GM03348 (cell line): ENCODE measurements at places on chromosomes 11 and 22.

DNA sequence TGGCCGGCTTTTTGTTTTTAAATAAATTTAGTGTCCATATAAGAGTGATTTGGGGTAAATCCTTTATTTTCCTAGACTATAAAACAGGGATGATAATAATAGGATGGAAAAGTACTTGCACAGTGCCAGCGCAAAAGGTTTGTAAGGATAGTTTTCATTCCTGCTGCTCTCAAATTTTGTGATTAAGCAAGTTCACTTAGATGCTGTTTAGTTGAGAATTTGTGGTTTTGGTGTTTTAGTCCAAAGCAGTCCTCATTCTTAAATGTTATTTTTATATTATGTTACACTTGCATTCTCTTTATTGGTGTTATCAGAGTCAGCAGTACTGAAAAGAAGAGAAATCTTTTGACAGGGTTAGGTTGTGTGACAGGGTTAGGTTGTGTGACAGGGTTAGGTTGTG is 47.9 kb downstream of the PPP6R3 start:
- DNase-seq: no peak

DNA sequence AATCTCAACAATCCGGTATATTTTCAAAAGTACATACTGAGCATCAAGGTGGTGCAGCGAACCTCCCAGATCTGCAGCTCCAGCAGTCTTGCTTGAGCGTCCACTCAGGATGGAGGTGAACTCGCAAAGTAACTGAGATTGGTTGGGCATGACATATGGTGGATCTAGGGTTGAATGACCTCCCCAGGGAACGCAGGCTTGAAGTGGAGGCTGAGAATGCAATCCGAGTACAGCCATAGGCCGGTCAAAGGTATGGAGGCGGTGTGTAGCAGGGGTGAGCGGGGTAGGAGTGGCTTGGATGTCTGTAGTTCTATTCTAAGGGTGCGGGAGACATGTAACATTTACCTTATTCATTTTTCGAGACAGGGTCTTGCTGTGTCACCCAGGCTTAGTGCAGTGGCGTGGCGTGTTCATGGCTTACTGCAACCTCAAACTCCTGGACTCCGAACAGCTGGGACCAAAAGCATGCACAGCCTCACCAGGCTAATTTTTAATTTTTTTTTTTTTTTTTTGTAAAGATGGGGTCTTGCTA is 631 bp upstream of the C22orf39 start:
- peak; percentile 81 for DNase-seq

- DNase-seq: no peak
These were observed 324.7 kb downstream of the CASP12 start for GRCh38 chr11:104573441-104573990.

DNA sequence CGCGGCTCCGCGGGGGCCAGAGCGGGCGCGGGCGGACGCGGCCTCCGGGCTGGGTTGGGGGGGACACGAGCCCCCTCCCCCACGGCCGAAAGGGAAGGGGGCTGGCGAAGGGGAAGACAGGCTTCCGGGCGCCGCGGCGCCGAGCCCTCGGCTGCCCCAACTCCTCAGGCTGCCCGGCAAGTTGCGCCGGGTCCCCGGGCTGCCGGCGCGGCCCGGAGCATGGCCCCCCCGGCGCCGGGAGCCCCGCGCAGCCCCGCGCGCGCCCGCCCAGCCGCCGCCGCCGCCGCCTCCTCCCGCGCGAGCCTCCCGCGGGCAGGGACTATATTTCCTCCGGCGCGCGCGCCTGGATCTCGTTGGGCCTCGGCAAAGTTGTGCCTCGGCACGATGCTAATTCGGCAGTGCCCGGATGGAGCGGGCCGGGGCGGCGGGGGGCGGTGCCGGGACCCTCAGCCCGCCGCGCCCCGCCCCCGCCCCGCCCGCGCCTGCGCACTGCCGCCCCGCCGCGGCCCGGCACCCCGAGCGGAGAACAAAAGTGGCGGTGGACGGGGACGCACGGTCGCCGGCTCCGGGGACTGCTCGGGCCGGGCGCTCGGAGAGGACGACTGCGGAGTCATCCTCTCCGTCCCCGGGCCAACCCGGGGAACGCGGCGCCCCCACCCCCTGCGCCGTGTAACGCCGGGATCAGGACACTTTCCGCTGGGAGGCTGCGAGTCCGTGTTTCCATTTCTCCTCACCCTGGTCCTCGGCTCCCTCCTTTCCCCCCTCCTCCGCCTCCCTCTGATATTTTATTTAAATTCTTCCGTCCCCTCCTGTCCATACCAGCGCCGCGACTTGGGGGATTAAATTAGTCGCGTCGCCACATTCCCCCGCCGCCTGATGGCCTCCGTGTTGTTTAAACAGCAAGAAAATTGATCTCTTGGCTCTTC is at the start of gene PHF21B:
Gene PHF21B (minus strand): TSS at position 400 of the 926 bp plus-strand sequence. CDS start 456 bp downstream, outside the sequence.
- DNase-seq: peak; percentile 82

DNA sequence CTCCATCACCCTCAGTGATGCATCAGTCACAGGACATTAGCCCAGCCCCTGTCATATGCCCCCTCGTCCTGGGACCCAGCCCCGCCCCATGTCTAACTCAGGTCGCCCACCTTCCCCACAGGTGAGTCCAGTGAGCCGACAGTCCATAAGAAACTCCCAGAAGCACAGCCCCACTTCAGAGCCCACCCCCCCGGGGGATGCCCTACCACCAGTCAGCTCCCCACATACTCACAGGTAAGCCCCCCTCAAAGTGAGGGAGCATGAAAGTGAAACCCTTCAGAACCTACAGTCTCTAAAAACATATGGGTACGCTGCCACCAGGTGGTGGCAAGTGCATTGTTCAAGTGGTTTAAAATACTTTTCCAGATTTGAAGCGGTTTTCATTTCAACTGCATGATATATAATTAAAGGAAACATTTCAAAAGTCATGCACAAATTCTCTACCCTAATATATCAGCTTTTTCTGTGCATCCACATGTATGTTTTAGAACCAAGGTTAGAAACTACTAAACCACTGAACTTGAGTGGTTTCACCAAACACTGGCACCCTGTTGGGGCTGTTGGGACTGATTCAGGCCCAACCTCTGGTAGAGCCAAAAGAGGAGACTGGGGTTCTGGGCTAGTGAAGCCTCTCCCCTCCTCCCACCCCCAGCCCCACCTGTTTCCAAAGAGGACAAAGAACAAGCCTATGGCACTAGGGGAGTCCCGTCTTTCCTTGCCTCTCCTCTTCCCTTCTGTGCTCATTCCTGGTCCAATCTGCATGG is 17.3 kb downstream of the EPS8L2 start:
- DNase-seq: peak; percentile 72

- DNase-seq: no peak
These were observed 2.8 kb upstream of the DUSP8 start for GRCh38 chr11:1574933-1575242.

GRCh38 chr22:17772958-17773605 is 1.2 kb downstream of the BID start:
- DNase-seq: peak; percentile 64
